ENCODE measurements at places on chromosomes 7 and 10. TPM values are rescaled to one million over a fixed set of nuclear protein-coding genes. Genes with fewer than 3 reads are reported as not detected.
A peak's percentile ranks its signal among the peaks of the same experiment; 100 is the strongest.

Gene FKBP6
- total RNA-seq, result not detected

DNA sequence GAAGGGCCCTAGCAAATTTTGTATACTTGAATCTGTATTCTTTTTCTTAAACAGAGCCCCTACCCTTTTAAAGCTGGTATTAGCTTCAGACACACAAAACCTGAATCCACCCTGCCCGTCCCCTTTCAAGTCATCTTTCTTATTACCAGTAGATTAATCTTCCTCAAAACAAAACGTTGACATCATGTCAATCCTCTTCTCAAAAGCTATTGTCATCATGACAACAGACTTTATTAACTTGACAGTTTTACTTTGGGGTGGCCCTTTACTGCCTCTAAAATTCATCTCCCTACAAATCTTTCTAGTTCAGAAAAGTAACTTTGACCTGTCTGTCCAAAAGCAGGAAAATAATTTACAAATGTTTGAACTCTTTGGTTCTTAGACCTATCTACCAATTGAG is 21.5 kb upstream of the IFRD1 start:
- DNase-seq, result no peak

Gene COL28A1
- total RNA-seq, result not detected

Gene MBL2
- total RNA-seq, result not detected

Gene SPDYE9
- not detected for total RNA-seq

GRCh38 chr10:125187238-125188194 is 27.2 kb upstream of the CTBP2 start:
- no peak for DNase-seq

Gene HKDC1
- total RNA-seq, result 10.0 TPM

- DNase-seq, result no peak
Observed at GRCh38 chr10:102235598-102235920, 5.8 kb downstream of the PITX3 start.

DNA sequence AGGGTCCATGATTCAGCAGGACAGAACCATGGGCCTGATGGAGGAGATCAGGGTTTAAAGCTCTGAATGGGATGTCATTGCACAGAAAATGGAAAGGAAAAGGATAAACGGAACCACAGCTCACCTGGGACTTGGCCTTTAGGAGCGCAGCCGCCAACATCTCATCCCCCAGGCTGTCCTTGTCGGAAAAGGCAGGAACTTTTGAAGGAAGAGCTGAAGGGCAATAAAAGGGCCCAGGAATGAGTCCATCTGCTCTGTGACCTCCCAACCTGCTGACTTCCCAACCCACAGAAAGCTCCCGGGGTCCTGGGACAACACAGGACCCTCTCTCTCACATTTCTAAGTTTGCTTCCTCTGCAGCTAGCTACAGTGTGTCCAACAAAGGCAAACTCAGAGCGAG is 6.1 kb downstream of the ZNF3 start:
- DNase-seq, result no peak

Gene AUTS2
- 18.9 TPM for total RNA-seq

DNA sequence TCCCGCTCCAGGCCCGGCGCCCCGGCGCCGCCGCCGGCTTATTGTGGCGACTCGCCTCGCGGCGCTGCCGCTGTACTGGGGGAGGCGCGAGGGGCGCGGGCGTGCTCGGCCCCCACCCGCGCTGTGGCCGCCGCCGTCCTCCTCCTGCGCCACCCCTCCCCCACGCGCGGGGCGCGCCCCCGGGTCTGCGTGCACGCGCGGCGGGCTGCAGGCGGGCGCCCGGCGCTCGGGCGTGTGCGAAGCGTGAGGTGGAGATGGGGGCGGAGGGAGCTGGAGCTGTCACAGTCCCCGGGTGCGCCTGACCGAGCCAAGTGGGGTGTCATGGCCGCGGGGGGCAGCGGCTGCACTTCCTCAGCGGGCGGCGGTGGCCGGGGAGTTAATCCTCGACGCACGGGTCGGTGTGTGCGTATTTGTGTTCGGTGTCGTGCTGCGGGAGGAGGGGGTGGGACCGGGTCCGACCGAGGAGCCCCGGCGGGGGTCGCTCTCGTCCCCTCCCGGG is 672 bp downstream of the LCOR start:
- peak; percentile 87 for DNase-seq

- DNase-seq, result no peak
Observed at GRCh38 chr7:150745086-150745485, 7.9 kb downstream of the GIMAP5 start.

- no peak for DNase-seq
Observed at GRCh38 chr10:62924344-62924748, 108.2 kb upstream of the EGR2 start.

- no peak for DNase-seq
Observed at GRCh38 chr10:95284807-95285206, 6.0 kb downstream of the PDLIM1 start.

Gene LIPN
- not detected for total RNA-seq

GRCh38 chr10:89547853-89548513 is 12.6 kb upstream of the SLC16A12 start:
- DNase-seq, result no peak

DNA sequence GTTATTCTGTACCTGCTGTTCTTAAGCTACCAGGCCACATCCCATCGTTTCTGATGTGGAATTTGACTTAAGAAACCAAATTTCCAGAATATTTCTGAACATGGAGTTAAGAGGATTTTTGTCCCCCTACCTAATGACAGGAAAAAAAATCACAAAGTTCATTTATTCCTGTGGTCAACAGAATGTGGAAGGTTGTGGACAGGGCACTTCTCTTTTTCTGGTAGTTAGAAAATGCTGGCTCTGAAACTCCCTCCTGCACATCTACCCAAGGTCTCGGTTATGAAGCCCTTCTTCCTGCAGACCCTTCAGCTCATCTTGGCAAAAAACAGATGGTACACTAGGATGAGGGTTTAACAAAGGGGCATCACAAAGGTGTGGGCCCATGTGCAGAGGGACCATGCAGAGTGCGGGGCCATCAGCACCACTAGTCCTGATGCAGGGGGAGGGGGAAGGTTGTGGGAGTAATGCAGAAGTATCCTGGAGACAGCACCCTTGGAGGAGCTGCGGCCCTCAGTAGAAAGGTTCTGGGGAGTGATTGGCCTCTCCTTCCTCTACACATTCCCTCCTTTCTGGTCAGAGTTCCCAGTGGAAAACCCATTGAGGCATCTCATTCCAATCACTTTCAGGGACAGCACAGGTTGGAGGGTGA is 9.8 kb downstream of the ALOX5 start:
- no peak for DNase-seq

DNA sequence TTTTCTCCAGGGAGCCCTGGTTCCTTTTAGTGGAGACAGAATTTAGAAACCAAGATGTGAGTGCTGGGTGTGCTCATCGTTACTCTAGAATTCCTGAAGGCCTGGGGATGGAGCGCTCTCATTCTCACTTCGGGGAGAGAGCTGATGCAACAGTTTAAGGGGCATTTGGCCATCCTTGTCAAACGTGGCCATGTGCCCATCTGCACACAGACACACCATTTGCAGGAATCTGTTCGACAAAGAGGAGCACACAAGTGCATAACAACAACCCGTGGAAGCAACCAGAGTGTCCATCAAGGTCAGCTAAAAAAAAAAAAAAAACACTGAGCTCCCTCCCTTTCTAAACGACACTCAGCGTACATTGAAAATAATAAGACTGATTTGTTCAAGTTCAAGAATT is 23.0 kb upstream of the RET start:
- no peak for DNase-seq

DNA sequence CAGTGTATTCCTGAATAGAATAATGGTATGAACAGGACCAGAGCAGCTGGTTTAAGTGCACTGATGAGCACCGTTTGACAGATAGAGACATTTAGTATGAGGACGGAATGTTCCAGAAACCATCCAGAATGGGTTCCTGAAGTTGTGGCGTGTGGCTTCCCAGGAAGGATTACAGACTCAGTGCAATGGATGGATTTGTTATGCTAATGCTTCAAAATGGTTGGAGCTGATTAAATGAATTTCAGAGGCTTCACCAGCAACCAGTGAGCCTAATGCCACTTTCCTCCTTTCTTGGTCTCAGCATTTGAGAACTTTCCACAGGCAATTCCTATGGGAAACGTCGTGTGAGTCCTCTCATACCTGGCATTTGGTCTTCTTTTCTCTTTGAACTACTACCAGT is 9.9 kb downstream of the GATA3 start:
- no peak for DNase-seq

- DNase-seq, result no peak
Observed at GRCh38 chr10:1094112-1095057, 38.2 kb downstream of the WDR37 start.

- no peak for DNase-seq
Observed at GRCh38 chr7:91164506-91164905, 99.7 kb upstream of the FZD1 start.

DNA sequence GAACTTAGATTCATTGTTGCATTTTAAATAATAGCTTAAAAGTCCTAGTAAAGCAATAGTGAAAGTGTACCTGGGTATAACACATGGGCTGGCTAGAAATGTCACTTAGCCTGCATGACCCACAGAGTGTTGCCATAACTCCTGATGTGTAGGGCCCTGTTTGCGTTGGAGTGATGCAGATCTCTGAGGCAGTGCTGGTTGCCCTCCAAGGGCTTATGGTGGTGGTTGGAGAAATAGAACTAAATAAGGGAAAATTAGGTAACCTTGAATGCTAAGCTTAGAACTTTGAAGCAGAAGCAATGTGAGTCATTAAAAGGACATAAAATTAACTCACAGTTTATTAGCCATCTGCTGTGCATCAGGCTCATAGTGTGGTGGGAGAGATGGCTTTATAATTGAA is 105.7 kb downstream of the CCNY start:
- DNase-seq, result no peak

- no peak for DNase-seq
Observed at GRCh38 chr10:18689498-18689897, 30.3 kb downstream of the ARL5B start.

GRCh38 chr10:128814782-128815181 is 652.3 kb upstream of the MGMT start:
- DNase-seq, result no peak

- DNase-seq, result no peak
Observed at GRCh38 chr10:26310361-26310760, 93.8 kb downstream of the GAD2 start.

Gene PILRA
- total RNA-seq, result 1.8 TPM

Data from activated CD4-positive, alpha-beta T cell treated with anti-CD3 and anti-CD28 coated beads, Interleukin-2, amount 10 ng/mL, durations not matched to agents 7 days and 5 days (primary cell).